ENCODE measurements at places on chromosomes 2 and 18.

DNA sequence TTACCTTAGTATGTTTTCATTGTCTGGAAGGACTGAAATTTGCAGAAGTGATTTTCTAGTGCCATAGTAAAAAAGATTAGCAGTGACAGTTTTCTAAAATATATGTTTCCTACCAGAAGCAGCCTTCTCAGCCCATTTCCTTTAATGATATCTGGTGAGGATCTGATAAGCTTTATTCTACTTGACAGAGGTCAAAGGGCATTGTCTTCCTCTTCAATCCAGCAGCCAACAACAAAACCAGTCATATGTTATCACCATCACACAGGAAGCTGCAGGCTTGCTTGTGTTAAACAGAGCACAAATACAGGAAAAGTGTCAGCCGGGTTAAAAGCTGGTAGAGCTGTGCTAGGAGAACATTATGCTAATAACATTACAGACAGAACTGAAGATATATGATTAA is 35.6 kb upstream of the ZSWIM2 start:
- DNase-seq, result no peak

GRCh38 chr18:56902653-56903052 is 244.2 kb upstream of the BOD1L2 start:
- no peak for DNase-seq

- no peak for DNase-seq
Measured at GRCh38 chr2:30503695-30504052, 56.6 kb downstream of the LCLAT1 start.

DNA sequence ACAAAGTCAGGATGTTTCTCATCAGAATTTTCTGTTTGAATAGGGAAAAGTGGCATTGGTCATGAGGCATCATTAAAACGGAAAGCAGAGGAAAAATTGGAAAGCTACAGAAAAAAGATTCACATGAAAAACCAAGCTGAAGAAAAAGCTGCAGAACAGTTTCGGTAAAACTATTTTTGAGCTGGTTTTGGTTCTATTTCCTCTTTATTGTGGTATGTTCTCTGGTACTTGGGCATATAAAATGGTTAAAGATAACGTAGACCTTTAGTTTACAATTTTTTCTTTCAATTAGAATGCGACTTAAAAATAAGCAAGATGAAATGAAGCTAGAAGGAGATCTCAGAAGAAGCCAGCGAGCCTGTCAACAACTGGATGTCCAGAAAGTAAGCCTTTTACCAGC is 7.6 kb downstream of the GPATCH11 start:
- DNase-seq, result no peak

GRCh38 chr2:136027112-136027511 is 41.7 kb upstream of the DARS1 start:
- no peak for DNase-seq

DNA sequence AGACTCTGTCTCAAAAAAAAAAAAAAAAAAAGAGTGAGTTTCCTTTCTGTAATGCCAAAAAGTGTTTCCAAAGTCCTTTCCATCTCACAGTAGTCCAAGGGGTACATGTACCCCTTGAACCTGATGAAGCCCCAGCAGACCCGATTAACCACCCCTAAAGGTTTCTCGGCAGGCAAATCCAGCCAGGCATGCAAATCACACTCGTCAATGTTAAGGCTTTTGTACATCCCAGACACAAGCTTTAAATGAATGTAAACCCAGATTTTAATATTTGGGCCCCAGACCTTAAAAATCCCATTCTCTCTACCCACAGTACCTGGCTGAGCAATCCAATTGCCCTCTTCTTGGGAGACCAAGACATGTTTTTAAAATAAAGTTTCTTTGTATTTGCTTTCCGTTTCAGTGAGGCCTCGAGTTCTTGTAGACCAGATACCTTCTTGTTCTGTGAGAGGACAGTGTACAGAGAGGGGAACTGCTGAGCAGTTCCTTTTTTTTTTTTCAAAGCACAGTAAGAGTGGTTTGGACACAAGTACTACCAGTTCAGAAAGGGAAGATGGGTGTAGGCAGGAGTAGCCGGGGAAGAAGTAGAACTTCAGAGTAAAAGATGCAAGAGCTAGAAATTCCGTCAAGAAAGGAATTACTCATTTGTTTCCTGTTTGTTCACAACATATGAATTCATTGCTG is at the start of gene NLRC4:
Gene NLRC4, minus strand, starts transcription at position 465 of the 684 bp plus-strand sequence. CDS start 8,111 bp downstream, outside the sequence.
- no peak for DNase-seq
